ENCODE measurements at places on chromosomes 11 and 22. TPM values are rescaled to one million over a fixed set of nuclear protein-coding genes. Genes with fewer than 3 reads are reported as not detected.

Gene SCGB1A1
- not detected for total RNA-seq

Gene VWCE
- total RNA-seq = not detected

Gene BRSK2
- 6.9 TPM for total RNA-seq

Gene RASL10A
- total RNA-seq = not detected

Gene NOX4
- not detected for total RNA-seq

Gene PIK3IP1
- total RNA-seq = 3.7 TPM

Gene CDC42BPG
- 0.07 TPM for total RNA-seq

Gene MAPK8IP2
- total RNA-seq = 2.2 TPM

Gene APOL5
- total RNA-seq = not detected

Gene HPX
- total RNA-seq = not detected

Gene SRRD
- total RNA-seq = 30.6 TPM

Gene ANO9
- not detected for total RNA-seq

Gene SELENOM
- 72.5 TPM for total RNA-seq

Gene PHF5A
- 101 TPM for total RNA-seq

DNA sequence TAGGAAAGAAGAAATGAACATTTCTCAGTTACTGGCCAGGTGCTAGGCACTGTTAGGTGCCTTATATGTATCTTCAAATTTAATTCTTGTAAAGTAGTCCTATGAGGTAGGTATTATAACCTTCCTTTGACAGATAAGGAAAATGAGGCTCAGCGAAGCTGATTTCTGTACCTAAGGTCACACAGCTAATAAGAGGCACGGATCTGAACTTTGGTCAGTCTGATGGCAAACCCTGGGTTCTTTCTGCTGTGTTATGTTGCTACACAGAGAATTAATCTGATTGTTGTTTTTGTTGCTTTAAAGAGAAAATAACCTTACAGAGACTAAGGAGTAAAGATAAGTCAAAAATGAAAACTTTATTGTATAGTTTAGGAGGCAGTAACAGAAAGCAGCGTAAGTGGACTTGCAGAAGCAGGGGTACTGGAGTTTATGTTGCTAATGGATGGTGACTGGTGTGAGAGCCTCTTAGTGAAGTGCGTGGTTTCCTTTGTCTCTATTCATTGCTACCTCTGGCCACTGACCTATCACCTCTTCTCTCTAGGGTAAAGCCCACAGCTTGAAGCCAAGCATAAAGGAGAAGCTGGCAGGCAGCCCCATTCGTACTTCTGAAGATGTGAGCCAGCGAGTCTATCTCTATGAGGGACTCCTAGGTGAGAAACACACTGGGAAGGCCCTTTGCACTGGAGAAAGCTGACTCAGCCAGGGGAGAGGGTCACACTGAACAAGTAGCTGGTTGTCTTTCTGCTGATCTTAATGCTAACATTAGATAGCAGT lies 38.3 kb downstream of the MADD start:
- no peak for DNase-seq

GRCh38 chr11:8987446-8987845 lies 16.4 kb downstream of the NRIP3 start:
- DNase-seq = no peak

DNA sequence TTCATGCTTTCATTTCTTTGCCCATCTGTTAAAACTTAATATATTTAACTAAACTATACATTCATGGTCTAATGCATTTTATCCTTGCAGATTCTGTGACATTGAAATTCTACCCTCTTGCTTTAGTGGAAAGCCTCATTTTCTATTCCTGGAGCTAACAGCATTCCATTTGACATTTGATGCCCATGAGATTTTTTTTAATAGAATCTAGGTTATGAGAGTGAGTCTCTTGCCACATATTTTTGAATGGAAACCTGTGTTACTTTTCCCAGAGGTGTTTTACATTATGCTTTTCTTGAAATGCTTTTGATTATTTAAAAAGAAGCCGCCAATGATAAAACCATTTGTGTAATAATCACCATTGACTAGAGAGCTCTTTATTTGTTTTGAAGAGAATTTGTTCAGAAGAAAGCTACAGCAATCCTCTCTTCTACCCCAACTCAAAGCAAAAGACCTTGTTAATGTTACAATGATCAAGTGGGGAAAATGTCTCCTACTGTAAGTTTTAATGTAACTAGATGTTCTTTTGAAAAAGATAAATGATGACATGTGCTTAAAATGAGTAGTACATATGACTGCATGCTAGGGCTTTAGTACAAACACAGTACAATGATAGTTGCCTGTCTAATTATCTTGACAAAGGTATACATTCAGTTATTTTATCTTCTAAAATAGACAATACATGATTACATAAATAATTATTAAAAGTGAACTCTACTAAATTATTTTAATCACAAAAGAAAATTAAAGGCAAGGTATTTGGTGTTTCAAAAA lies 67.3 kb downstream of the GAS2 start:
- DNase-seq = no peak

DNA sequence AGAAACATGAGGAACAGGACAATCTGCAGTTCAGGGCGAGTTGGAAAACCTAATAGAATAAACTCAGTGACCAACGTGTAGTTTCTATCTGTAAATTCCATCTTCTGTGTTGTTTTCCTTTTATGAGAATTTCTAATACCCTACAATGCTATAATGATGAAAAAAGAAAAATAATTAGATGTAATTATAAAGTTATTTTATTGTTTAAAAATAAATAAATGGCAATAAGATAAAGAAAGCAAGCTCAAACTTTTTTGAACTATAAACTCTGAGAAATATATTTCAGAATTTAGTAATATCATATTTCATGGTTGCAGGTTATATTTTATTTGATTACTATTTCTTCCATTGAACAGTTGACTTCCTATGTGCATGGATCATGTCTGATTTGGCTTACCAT lies at the start of gene OR5I1:
Gene OR5I1, minus strand, starts transcription at position 101 of the 400 bp plus-strand sequence. Its CDS starts 0 bp downstream, at position 101.
- no peak for DNase-seq

GRCh38 chr22:22833488-22833887 lies 54.1 kb upstream of the IGLL5 start:
- no peak for DNase-seq

- no peak for DNase-seq
These were observed 352.5 kb upstream of the CCDC179 start for GRCh38 chr11:23212807-23213206.

GRCh38 chr11:70568035-70568813 lies 169.9 kb downstream of the CTTN start:
- DNase-seq = peak; percentile 77

- no peak for DNase-seq
These were observed 1210.1 kb upstream of the TENM4 start for GRCh38 chr11:80650966-80651365.

GRCh38 chr22:32528984-32529982 lies 54.7 kb downstream of the FBXO7 start:
- DNase-seq = peak; percentile 67

- DNase-seq = no peak
These were observed 24.4 kb upstream of the DGCR8 start for GRCh38 chr22:20055654-20056053.

DNA sequence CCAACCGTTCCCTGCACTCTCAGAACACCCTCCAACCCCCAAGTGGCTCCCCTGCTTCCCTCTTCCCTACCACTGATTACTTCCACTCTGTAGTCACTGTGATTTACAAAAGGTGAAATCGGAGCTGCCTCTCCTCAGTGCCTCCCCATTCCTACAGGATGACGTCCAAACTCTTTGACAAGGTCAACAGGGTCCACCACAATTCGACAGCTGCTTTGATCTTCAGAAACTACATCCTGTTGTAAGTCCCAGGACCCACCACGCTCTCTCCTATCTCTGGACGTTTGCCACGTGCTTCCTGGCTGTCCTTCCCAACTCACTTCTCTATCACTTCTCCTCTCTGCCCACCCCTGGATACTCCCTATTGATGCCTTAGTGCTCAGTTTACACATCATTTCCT lies 85.0 kb upstream of the EIF3D start:
- DNase-seq = no peak

DNA sequence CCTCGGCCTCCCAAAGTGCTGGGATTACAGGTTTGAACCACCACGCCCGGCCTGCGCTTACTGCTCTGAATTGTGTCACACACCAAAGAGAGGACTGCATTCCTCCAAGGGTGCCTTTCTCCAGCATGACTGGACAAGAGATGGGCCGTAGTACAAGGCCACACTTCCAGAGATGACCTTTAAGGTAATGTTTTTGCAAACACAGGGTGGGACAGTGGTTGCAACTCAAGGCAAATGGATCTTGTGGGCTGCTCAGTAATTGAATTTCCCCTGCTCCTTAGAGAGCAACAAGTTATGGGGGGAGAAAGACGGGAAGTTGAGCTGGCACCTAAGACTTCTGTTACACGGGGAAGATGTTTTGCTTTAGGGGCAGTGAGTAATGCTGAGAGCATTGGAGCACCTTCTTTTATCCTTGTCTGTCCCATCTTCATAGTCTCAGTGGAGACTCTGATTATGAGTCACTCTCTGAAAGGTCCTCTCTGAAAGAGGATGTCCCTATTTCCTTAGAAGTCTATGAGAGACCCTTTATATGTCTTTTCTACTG lies 66.3 kb downstream of the C11orf91 start:
- no peak for DNase-seq

GRCh38 chr11:62682518-62682917 lies 3.6 kb upstream of the UBXN1 start:
- no peak for DNase-seq

DNA sequence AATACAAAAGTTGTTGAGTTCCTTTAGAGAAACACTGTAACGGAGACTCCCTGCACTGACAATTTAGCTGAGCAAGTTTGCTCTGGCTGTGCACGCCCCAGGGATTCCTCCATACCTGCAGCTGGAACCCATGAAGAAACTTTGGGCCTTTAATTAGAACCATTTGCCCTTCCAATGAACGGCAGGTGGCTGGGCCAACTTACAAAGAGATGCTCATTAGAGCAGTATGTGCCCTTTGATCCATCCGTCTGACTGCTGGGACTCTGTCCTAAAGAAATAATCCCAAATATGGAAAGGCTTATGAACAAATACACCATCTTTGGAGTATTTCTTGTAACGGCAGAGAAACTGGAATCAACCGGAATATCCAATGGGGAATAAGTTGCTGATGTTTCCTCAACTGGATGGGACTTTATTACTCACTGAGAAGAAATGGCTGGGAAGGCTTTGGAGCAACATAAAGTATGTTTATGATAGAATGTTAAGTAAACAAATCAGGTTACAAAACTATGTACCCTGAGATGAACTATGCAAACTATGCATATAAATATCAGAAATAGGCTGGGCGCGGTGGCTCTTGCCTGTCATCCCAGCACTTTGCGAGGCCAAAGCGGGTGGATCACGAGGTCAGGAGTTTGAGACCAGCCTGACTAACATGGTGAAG lies 24.4 kb upstream of the FBLN1 start:
- peak; percentile 80 for DNase-seq

- peak; percentile 75 for DNase-seq
These were observed 29.0 kb upstream of the PARVG start for GRCh38 chr22:44151676-44152075.

GRCh38 chr11:57942808-57943207 lies 80.9 kb upstream of the OR9Q1 start:
- DNase-seq = no peak

DNA sequence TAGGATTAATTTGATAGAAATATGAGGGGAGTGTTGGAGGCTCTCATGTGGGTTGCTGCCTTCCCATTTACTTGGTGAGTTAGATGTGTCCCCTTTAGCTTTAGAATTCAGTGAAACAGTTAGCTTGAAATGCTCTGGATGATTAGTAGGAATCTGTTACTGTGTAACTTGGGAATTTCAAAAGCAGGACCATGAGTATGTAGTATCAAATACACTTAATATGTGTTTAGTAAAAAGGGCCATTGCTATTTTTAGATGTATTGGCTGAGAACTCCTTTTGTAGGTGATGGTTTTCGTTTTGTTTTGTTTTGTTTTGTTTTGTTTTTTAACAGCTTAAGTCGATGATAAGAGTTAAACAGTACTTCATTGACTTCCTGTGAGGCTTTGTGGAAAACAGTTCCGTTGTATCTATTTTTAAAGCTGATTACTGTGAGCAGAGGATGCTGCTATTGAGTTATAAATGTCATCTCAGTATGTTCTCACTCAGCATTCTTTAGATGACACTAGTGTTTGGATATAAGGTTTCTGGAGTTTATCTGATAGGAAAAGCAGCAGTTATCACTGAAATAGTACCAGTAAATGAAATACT lies 53.5 kb downstream of the MCAM start:
- DNase-seq = no peak

- DNase-seq = no peak
These were observed at the start of gene LDHAL6A for GRCh38 chr11:18455686-18456372. TSS of gene LDHAL6A (plus strand) at chr11:18455856. CDS start at chr11:18456681, 825 bp downstream.

GRCh38 chr22:20388200-20388599 lies 5.8 kb upstream of the ZNF74 start:
- DNase-seq = no peak

- no peak for DNase-seq
These were observed 285.1 kb upstream of the CCDC90B start for GRCh38 chr11:83571302-83571701.

GRCh38 chr11:11782532-11783110 lies 59.2 kb upstream of the USP47 start:
- DNase-seq = no peak

DNA sequence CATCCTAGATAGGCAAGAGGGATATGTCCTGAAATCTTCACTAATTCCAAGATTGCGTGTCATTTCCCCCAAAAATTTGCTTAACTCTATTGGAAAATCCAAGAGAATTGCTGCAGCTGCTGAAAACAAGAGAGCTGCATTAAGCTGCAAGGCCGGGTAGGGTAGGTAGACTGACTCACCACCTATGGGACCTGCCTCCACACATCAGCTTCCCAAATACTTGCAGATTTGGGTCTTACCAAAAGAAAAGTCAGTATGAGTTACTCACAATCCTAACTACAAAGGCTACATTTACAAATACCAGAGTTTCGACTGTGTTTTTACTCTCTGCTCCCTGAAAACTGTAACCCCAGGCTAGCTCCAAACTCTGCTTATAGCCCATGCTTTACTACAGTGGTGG lies 142.5 kb upstream of the TEAD1 start:
- DNase-seq = no peak

DNA sequence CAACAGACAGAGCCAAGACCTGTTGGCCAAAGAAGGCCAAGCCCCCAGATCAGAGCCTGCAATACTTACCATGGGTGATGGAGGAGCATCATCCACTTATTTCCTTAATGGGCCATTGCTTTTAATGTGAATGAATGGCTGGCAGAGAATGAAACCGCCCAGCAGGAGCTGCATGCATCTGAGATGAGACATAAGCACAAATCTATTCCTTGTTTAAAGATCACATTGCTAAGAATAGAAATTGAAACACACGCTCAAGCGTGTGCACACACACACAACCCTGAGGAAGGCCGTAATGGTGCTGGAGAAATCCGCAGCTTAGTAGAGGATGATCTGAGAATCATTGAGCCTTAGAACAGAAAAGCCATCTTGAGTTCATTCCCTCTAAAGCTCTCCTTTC lies 5.3 kb upstream of the RRAS2 start:
- DNase-seq = peak; percentile 78

DNA sequence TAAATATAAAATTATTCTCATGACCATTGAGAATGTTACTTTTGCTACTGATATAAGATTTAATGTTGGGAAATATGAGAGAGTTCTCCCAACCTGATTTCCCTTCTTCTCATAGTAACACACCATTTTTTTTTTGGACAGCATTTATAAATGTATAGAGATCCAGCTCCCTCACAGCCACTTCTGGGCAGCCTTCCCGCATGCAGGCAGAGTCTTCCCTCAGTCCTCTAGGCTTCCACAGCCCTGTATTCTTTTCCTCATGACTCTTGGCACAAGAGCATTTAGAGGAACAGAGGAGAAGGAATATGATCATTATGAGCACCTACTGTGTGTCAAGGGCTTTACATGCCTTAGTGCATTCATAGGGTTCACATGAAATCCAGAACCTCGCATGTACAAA lies 9.0 kb downstream of the DTX4 start:
- no peak for DNase-seq

Measured in MG63 (cell line).